Natural killer cell (primary cell): ENCODE measurements at places on chromosomes 16 and 17. TPM values are rescaled to one million over a fixed set of nuclear protein-coding genes. Genes with fewer than 3 reads are reported as not detected.
A peak's percentile ranks its signal among the peaks of the same experiment; 100 is the strongest.

GRCh38 chr16:23132775-23133463 is 16.3 kb downstream of the USP31 start:
- H3K27me3 ChIP-seq: no peaks in the 10 kb centered on the region
- H3K4me3 ChIP-seq: no peak overlapping the region
- H3K4me1 ChIP-seq: no peaks in the 10 kb centered on the region

- no peak overlapping the region for H3K27ac ChIP-seq
- H3K4me1 ChIP-seq: peaks cover 30% of the 10 kb centered on the region
- H3K36me3 ChIP-seq: no peaks in the 10 kb centered on the region
- DNase-seq: peak; percentile 54
Observed at GRCh38 chr17:33964344-33964979, 290.6 kb upstream of the CCL2 start.

GRCh38 chr17:79730437-79730768 is 340 bp upstream of the ENPP7 start:
- H3K36me3 ChIP-seq: no peaks in the 10 kb centered on the region
- no peak overlapping the region for H3K27ac ChIP-seq
- H3K4me1 ChIP-seq: peaks cover 27% of the 10 kb centered on the region

DNA sequence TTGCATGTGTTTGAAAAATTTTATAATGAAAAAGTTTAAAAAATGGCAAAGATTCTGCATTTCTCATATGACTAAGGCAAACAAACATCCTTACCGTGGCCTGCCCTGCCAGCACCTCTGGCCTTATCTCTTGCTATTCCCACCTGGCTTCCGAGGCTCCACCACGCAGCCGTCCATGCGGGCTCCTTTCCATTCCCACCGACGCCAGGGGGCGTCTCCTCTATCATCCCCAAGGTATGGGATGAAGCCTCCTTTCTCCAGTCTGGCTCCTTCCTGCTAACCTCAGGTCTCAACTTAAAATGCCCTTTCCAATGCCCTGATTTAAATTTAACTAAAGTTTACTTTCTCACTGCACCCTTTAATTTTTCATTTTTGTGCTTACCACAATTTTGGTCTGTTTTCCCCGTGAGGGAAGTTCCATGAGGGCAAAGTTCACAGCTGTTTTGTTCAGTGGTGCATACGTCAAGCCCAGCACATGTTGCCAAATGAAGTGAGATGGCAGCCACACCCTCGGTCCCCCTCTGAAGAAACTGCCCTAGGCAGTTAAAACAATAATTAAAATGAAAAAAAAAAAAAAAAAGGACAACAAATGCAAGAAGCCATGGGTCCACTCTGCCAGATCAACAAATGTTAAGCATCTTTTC is 13.3 kb upstream of the SDK2 start:
- DNase-seq: no peak
- H3K4me3 ChIP-seq: no peak overlapping the region
- no peaks in the 10 kb centered on the region for H3K36me3 ChIP-seq
- H3K4me1 ChIP-seq: no peaks in the 10 kb centered on the region
- H3K27ac ChIP-seq: no peak overlapping the region

DNA sequence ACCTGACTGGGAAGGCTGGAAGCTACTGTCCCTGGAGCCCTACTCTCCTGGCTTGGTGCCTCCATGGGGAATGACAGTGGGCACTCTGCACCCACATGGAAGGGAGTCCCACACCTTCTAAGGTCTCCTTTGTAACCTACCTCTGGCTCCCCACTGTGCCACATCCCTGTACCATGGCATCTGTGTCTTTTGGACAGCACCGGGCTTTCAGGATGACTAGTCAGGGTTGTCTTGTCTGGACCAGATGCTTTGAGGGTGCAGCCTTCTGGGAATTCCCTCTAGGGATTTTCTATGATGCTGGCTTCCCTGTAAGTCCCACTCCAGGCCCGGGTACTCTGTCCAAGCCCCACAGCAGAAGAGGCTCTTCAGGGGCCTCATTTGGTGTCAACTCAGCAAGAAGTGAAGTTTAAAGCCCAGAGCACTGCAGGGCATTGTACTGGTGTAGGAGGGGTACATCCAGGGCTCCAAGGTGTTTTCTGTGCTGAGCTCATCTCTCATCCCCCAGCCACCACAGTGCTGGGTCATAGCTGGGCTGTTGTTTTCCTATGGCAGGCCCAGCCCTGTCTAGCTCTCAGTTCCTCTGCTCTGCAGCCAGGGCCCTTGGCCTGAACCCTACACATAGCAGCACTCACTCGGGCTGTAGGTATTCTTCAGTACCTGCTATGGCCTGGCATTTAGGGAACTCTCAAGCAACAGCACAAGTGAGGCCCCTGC is 255.3 kb downstream of the CPPED1 start:
- no peaks in the 10 kb centered on the region for H3K27me3 ChIP-seq
- H3K27ac ChIP-seq: no peak overlapping the region
- DNase-seq: no peak
- H3K4me3 ChIP-seq: no peak overlapping the region
- no peaks in the 10 kb centered on the region for H3K36me3 ChIP-seq
- peaks cover 48% of the 10 kb centered on the region for H3K4me1 ChIP-seq

GRCh38 chr16:106623-107324 is 28.7 kb downstream of the MPG start:
- no peaks in the 10 kb centered on the region for H3K4me1 ChIP-seq
- peak; percentile 85 for DNase-seq
- H3K4me3 ChIP-seq: no peak overlapping the region
- H3K27me3 ChIP-seq: no peaks in the 10 kb centered on the region
- H3K27ac ChIP-seq: no peak overlapping the region
- peaks cover 21% of the 10 kb centered on the region for H3K36me3 ChIP-seq

- H3K36me3 ChIP-seq: no peaks in the 10 kb centered on the region
- H3K4me3 ChIP-seq: no peak overlapping the region
- H3K27me3 ChIP-seq: no peaks in the 10 kb centered on the region
- H3K4me1 ChIP-seq: no peaks in the 10 kb centered on the region
- DNase-seq: no peak
Observed at GRCh38 chr16:53803998-53804397, 100.0 kb downstream of the FTO start.

- no peak for DNase-seq
- no peak overlapping the region for H3K4me3 ChIP-seq
- no peaks in the 10 kb centered on the region for H3K36me3 ChIP-seq
- H3K27ac ChIP-seq: no peak overlapping the region
- H3K27me3 ChIP-seq: no peaks in the 10 kb centered on the region
Observed at GRCh38 chr16:49800876-49801275, 55.0 kb downstream of the ZNF423 start.

DNA sequence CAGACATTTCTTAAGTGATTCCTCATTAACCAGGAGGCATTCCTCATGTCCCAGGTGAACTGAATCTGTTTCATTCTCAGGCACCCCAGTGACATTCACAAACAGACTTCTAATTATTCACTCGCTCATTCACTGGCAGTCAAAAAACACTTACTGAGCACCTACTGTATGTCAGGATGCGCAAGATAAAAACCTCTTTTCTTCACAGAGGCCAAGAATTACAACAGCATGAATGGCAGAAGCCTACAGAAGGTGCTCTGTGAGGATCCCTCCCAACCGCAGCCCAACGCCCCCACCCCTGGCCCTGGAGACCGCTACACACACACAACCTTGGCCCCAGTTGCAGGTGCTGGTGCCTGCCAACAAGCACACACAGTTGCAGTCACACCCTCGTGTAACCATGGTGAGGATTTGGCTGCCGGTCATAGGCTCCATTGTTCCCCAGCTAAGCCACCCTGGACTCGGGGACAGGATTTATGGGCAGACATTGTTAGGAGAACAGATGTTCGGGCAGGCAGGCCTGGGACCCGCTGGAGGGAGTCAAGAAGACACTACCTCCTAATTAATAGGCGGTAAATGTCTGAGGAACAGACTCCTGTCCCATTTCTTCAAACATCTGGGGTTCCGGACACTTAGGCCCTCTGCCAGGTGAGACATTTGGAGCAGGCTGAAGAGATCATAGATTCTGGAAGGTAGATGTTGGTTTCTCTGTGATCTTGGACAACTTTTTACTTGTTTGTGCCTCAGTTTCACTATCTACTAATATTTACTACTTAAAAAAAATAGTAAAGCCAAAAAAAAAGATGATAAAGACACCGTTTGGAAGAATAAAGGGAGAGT is 43.2 kb downstream of the CUEDC1 start:
- peaks cover 5% of the 10 kb centered on the region for H3K4me1 ChIP-seq
- H3K4me3 ChIP-seq: no peak overlapping the region
- no peaks in the 10 kb centered on the region for H3K36me3 ChIP-seq
- DNase-seq: no peak
- H3K27me3 ChIP-seq: no peaks in the 10 kb centered on the region

GRCh38 chr17:15220785-15221184 is 44.3 kb downstream of the PMP22 start:
- H3K4me3 ChIP-seq: no peak overlapping the region
- no peaks in the 10 kb centered on the region for H3K4me1 ChIP-seq
- no peak overlapping the region for H3K27ac ChIP-seq
- H3K27me3 ChIP-seq: peaks cover 2% of the 10 kb centered on the region
- no peak for DNase-seq
- H3K36me3 ChIP-seq: no peaks in the 10 kb centered on the region

DNA sequence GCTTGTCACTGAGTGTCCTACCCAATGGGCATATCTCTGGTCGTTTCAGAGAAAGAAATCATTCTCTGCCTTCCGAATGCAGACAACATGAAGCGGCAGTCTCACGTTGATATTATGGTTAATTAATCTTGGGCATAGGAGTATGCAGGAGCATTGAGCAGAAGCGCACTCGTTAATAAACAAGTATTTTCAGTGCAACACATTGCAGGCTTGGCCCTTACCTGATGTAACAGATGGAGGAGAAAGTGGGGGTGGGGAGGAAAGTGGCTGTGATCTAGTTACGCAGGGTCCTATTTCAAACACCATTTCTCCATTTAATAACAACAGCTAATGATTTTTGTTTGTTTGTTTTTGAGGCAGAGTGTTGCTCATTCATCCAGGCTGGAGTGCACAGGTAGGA is 414.0 kb upstream of the RBFOX1 start:
- no peaks in the 10 kb centered on the region for H3K36me3 ChIP-seq
- no peaks in the 10 kb centered on the region for H3K27me3 ChIP-seq
- no peaks in the 10 kb centered on the region for H3K4me1 ChIP-seq

DNA sequence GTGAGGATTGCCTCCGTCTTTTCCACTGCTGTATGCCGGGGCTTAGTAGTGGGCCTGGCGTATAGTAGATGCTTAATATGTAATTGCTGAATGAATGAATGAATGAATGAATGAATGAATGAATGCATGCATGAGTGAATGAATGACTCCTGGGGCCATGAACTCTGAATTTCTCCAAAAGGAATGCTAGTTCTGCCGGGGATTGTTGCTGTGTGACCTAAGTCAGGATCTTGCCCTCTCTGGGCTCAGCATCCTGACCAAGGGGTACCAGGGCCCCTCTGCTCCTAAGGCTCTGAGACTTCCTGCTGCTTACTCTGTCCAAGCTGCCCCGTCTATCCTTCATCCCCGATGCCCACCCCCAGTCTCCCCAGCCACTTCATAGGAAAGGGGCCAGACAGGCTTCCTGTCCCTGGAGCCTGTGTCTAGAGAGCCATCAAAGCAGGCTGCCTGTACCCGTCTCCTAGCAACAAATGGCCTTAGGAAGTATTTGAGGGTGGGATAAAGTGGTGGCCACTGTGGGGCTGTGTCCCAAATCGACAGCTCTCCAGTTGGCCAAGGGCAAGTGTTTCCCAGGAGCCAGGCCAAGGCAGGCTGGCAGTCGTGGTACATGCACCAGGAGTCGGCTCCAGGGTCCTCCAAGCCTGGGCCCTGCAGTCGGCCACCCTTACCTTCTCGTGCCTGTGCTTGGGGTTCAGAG is 11.6 kb upstream of the MPRIP start:
- H3K36me3 ChIP-seq: no peaks in the 10 kb centered on the region
- DNase-seq: no peak
- H3K27me3 ChIP-seq: no peaks in the 10 kb centered on the region
- no peak overlapping the region for H3K27ac ChIP-seq
- no peak overlapping the region for H3K4me3 ChIP-seq

- peaks cover 30% of the 10 kb centered on the region for H3K4me1 ChIP-seq
- H3K27ac ChIP-seq: peak overlapping the region; percentile 71
- DNase-seq: peak; percentile 53
- peak overlapping the region; percentile 84 for H3K4me3 ChIP-seq
Observed at GRCh38 chr16:29974291-29975133, 844 bp downstream of the TAOK2 start.

- peaks cover 26% of the 10 kb centered on the region for H3K4me1 ChIP-seq
- peaks cover 10% of the 10 kb centered on the region for H3K36me3 ChIP-seq
- H3K27me3 ChIP-seq: no peaks in the 10 kb centered on the region
- no peak overlapping the region for H3K4me3 ChIP-seq
Observed at GRCh38 chr17:67531291-67531690, 154.2 kb downstream of the PITPNC1 start.

DNA sequence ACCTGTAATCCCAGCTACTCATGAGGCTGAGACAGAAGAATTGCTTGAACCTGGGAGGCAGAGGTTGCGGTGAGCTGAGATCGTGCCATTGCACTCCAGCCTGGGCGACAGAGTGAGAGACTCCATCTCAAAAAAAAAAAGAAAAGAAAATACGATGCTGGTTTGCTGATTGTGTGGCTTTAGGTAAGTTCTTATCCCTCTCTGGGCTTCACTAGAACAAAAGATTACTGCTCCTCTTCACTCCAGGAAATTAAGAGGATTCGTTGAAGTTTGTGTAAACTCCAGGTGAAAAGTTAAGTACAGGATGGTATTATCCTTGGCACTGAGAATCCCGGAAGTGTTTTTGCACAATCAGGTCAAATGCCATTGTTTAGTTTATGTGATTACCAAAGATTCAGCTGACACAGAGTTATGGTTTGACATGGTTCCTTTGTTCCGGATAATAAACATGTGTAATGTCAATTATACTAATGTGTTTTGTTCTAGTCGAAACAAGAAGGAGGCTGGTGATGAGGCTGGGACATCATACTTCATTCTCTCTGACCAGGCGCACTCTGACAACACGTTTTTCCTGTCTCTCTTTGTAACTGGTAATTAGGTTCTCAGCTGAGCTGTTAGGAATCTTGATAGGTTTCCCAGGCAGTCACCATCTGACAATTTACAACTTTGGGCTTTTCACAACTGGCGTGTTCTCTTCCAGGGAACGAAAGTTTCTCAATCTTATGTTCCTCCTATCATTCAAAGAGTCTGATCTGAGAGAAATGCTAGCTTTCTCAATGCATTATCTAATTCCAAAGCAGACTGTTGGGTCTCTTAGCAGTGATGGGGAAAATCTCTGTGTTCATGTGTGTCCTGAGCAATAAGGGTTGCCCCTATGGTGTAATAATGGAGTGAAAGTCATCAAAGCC is 10.8 kb upstream of the TAOK1 start:
- no peak overlapping the region for H3K27ac ChIP-seq
- no peak overlapping the region for H3K4me3 ChIP-seq
- H3K27me3 ChIP-seq: no peaks in the 10 kb centered on the region
- DNase-seq: no peak
- H3K4me1 ChIP-seq: no peaks in the 10 kb centered on the region

- H3K27ac ChIP-seq: peak overlapping the region; percentile 53
- H3K4me1 ChIP-seq: peaks cover 38% of the 10 kb centered on the region
- DNase-seq: peak; percentile 58
Observed at GRCh38 chr16:53457670-53458069, 23.4 kb downstream of the RBL2 start.

- DNase-seq: peak; percentile 41
- peak overlapping the region; percentile 45 for H3K27ac ChIP-seq
- peak overlapping the region; percentile 74 for H3K4me3 ChIP-seq
- no peaks in the 10 kb centered on the region for H3K27me3 ChIP-seq
- H3K4me1 ChIP-seq: peaks cover 68% of the 10 kb centered on the region
- peaks cover 38% of the 10 kb centered on the region for H3K36me3 ChIP-seq
Observed at GRCh38 chr17:81511804-81512561, 616 bp downstream of the ACTG1 start.

The LMF1 gene
- 42.2 TPM for total RNA-seq

The ENPP7 gene
- total RNA-seq: 0.95 TPM

The ASPHD1 gene
- not detected for total RNA-seq

The SOX9 gene
- total RNA-seq: not detected

The CCL4L2 gene
- total RNA-seq: 23.7 TPM

The TM4SF5 gene
- total RNA-seq: not detected

The CTRB1 gene
- not detected for total RNA-seq

The EFNB3 gene
- total RNA-seq: not detected
